Stimulated activated CD4-positive, alpha-beta T cell treated with anti-CD3 and anti-CD28 coated beads, Interleukin-4, amount 100 ng/mL, for 1 hour (primary cell): ENCODE measurements at places on chromosomes 5 and 9.

GRCh38 chr9:93942161-93942560, 13.0 kb downstream of the BARX1 start:
- DNase-seq: no peak

GRCh38 chr5:143056339-143056704, 286.1 kb downstream of the ARHGAP26 start:
- DNase-seq: no peak

- no peak for DNase-seq
Measured at GRCh38 chr9:19496321-19497050, 87.7 kb downstream of the ACER2 start.

GRCh38 chr9:8621416-8621815, 821.8 kb upstream of the DMAC1 start:
- no peak for DNase-seq

DNA sequence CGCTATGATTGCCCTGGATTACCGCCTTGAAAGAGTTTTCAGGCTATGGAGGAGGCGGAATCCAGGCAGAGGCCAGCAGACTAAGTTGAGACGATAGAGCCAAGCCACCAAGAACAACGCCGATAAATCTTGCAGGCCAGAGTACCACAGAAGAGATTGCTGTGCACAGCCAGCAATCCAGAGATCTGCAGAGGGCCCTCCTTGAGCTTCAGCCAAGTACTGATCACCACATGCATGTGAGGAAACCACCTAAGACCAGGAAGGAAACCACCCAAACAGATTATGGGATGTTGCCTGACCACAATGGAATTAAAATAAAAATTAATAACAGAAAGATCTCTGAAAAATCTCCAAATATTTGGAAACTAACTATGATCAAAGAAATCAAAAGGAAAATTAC, 74.9 kb downstream of the GCNT4 start:
- no peak for DNase-seq

- DNase-seq: no peak
Measured at GRCh38 chr5:89901983-89902382, 507.6 kb downstream of the CETN3 start.

DNA sequence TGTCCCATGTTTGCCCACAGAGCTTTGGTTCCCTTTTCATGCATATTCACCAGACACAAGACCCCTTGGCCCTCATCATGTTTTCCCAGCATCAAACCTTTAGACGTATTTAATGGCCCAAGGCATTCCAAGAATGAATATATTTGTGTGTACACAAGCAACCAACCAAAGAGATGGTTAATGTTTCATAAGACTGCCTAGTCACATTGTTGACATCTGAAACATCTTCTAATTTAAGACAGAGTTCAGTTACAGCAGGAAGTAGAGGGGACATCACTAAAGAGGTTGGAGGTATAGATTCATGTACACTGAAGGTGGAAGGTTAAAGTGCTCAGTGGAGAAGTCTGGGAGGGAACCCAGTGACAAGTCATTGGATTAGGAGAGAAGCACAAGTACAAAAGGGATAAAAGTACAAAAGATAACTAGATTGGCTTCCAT, 49.1 kb downstream of the SUSD1 start:
- no peak for DNase-seq

- no peak for DNase-seq
Measured at GRCh38 chr5:90305041-90305720, 104.4 kb downstream of the CETN3 start.

- no peak for DNase-seq
Measured at GRCh38 chr5:149363936-149364335, 6.1 kb downstream of the PCYOX1L start.

DNA sequence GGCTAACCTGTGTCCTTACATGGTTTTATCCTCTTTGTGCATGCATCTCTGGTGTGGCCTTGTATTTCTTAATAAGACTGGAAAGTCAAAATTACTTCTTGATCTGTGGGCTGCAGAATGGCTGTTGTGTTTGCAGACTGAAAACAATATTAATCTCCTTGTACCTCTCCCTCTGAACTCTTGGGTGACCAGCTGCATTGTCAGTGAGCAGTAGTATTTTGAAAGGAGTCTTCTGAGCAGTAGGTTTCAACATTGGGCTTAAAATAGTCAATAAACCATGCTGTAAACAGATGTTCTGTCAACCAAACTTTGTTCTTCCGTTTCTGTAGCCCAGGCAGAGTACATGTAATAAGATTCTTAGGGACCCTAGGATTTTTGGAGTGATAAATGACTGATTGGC, 26.7 kb upstream of the NIM1K start:
- no peak for DNase-seq

DNA sequence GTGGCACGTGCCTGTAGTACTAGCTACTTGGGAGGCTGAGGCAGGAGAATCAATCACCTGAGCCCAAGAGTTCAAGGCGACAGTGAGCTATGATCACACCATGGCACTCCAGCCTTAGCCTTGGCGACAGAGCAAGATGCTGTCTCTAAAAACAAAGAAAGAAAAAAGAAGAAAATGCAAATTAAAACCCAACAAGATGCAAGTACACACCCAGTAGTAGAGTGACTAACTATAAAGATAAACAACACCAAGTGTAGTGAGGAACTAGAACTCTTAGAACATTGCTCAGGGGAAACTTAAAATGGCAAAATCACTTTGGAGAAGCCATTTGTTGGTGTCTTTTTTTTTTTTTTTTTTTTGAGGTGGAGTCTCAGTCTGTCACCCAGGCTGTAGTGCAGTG, 34.7 kb upstream of the RARS1 start:
- no peak for DNase-seq

DNA sequence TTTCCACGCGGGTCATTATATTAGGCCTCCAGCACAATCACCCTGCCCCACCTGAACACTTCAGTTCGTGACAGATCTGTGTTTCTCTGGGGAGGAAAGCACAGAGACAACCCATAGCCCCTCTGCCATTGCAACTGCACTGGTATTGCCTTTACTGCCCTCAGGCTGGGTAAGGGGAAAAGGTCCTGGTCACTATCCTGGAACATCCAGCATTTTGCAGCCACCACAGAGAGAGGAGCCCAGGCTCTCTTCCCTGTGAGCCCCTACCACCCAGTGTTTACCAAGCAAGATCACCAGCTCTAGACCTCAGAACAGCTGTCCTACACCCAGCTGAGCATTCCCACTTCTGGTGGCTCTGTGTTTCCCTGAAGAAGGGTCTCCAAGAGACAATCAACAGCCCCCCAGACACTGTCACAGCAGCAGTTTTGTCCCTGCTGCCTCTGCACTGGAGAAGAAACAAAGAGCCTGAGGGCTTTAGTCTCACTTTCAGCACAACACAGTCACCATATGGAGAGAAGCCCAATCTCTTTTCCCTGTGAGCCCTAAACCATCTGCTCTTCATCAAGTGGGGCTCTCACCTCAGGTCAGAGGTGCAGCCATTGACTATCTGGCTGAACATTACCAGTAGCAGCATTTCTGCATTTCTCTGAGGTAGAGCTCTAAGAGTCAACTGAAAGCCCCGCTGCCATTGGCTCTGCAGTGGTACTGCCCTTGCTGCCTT, 655.2 kb upstream of the FAM174A start:
- no peak for DNase-seq

- no peak for DNase-seq
Measured at GRCh38 chr5:82644229-82644628, 366.1 kb upstream of the RPS23 start.

DNA sequence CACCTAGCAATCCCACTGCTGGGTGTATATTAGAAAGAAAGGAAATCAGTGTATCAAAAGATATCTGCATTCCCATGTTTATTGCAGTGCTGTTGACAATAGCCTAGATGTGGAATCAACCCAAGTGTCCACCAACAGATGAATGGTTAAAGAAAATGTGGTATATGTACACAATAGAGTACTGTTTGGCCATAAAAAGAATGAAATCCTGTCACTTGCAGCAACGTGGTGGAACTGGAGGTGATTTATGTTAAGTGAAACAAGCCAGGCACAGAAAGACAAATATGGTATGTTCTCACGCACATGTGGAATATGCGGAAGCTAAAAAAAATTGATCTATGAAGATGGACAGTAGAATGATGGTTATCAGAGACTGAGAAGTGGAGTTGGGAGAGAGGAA, 221.6 kb upstream of the DAP start:
- no peak for DNase-seq

GRCh38 chr9:95570150-95570549, 53.4 kb upstream of the PTCH1 start:
- no peak for DNase-seq

DNA sequence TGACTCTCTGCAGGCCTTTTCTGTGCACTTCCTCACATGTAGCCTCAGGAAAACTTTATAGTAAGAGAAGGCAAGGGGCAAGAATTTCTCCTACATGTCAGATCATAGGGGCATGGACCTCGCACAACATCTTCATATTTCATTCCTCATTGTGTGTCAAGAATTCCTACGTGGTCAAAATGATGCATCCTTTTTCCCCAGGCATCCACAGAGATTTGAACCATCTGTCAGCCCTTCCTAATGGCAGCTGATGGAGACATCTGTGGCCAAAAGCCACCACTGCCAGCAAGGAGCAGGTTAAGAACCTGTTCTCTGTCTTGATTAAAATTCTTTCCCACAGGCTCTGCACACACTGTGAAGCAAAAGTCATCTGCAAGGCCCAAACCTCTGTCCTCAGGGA, 42.5 kb downstream of the MFAP3 start:
- DNase-seq: no peak

- no peak for DNase-seq
Measured at GRCh38 chr9:107674721-107675277, 185.2 kb upstream of the KLF4 start.

DNA sequence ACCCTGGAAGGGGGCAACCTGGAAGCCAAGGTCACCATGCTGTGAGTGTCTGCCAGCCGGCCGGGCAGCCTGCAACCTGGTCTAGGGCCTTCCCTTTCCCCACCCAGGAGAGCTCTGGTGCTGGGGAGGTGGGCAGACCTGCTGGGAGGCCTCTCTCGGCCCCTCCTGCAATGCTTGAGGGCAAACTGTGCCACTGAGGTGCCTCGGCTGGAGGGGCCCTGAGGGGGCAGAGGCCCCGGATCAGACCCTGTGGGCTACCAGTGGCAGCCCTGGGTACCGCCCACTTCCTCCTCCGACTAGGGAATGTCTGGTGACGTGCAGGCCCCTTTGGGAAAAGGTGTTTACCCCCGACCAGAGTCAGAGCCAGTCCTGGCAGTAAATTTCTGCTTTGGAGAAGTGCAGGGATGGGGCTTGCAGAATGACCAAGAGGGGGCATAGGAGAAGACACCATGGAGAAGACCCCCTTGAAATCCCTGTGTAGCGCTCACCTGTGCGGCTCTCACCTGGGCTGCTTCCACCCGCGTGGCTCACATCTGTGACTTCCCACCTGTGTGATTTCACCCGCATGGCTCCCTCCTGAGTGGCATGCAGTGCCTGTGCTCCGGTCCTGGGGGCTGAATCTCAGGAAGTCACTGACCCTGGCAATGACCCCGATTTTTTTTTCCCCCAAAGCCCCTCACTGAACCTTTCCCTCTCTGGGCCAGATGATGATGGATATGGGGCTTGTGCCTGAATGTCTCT, 1.1 kb downstream of the LCN1 start:
- no peak for DNase-seq

GRCh38 chr5:137760719-137761516, 6.8 kb upstream of the HNRNPA0 start:
- no peak for DNase-seq

DNA sequence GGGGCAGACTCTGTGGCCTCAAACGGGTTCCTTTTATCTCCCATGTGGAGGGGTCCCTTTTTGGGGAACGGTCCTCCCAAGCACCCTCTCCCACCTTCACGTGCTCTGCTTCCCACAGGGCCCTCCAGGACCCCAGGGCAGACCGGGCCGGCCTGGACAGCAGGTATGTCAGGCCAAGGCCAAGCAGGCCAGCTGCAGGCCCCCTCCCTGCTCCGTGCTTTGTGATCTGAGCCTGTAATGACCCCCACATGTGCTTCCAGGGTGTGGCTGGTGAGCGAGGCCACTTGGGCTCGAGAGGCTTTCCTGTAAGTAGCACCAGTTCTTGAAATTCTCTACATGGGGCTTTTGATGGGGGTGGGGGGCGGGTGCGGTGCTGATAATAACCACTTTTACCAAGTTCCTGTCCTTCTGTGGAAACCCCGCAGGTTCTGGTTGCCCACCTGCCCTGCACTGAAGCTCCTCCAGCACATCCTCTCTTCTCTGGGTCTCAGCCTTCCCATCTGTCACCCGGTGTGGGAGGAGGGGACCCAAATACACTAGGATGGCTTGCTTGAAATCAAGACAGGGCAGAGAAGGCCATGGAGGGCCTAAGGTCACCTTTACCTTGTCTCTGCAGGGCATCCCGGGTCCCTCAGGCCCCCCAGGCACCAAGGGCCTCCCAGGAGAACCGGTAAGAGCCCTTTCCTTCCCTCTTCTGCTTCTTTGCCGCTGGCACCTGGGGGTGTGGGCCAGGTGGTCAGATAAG, 57.9 kb upstream of the ORM1 start:
- no peak for DNase-seq

DNA sequence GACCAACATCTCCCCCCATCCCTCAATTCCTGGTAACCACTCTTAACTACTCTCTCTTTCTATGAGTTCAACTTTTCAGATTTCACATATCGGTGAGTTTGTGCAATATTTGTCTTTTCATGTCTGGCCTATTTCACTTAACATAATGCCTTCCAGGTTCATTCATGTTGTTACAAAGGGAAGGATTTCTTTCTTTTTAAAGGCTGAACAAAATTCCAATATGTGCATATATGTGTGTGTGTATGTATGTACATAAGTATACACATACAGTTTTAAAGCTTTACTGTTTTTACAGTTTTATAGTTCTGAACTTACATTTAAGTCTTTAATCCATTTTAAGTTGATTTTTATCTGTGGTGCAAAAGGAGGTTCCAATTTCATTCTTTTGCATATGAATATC, 130.7 kb downstream of the SV2C start:
- no peak for DNase-seq

- no peak for DNase-seq
Measured at GRCh38 chr9:113916931-113917330, 40.8 kb downstream of the ZNF618 start.

DNA sequence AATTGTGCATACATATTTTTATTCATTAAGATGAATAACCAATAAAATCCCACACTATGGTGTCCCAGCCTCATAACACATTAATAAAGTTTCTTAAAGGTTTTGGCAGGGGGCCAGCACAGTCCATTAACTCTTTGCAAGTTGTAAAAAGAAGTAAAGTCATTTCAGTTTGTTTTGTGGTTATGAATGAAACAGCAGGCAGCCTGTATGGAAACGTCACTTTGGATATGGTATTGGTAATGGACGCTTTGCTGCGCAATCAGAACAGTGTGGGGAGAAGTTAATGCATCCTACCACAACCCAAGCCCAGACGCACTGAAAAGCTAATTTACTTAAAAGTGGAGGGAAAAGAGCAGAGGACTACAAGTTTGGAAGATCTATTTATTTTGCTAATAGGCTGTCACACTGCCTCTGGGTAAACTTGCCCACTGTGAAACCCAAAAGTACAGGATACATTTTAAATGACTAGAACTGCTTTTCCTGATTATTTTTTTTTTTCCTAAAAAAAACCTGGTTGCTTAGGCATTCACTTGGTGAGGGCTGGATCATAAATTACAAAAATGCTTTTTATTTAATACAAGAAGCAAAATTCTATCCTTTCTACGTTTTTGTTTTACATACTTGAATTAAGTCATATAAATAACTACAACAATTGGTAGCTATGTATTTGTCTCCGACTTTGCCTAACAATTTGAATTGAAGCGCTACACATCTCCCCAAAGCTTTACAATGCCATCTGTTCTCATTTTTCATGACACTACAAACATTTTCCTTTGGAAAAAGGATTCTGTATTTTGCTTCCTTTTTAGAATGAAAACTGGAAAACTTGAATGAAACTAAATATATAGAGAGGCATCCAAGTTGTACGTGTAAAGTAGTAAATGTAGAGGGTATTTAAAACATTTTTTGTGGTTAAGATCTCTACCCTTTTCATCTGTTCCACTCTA, 104.3 kb downstream of the NFIB start:
- DNase-seq: no peak
